ENCODE measurements at places on chromosomes 7 and 10.
A peak's percentile ranks its signal among the peaks of the same experiment; 100 is the strongest.

GRCh38 chr7:136134503-136134902 is 157.3 kb upstream of the MTPN start:
- DNase-seq: no peak

GRCh38 chr7:138865843-138866242 is 67.8 kb upstream of the ATP6V0A4 start:
- no peak for DNase-seq

GRCh38 chr7:14505906-14506305 is 396.6 kb downstream of the DGKB start:
- DNase-seq: no peak

DNA sequence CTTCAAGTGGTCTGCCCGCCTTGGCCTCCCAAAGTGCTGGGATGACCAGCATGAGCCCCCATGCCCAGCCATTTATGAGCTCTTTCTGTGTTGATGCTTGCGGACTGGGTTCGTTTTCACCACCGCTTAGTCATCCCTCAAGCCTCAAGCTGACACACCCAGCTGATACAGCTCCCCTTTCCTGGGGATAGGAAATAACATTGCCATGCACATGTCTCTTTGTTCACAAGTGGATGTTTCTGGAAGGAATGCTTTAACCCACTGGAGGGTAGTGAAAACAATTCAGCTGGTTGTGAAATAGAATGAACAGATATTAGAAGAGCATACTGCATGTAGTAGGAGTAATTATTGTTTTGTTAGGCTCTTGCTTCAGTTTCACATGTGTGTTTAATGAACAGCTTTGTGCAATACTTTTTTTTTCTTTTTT is 8.5 kb upstream of the METTL27 start:
- no peak for DNase-seq

DNA sequence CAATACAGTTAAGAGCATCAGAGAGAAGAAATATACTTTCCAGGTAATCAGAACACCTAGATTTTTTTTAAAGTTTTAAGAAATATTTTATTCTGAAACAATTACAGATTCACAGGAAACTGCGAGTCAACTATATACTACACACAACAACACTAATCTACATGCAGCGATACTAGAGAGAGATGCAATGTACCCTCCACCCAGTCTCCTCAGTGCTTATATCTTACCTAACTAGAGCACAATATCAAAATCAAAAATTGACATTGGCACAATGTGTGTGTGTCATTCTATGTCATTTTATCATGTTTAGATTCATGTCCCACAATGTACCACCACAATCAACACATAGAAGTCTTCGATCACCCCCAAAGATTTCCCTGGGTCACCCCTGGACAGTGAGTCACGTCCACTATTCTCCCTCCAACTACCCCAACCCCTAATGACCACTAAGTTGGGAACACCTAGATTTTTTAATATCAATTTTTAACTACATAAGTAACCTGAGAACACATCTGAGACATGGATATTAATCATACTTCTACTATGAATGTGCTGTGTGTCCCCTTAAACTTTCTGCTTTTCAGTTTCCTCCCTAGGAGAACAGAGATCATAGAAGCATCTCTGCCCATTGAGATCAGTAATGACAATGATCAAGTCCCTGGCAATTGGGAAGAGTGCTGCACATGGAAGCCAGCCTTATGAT is 86.5 kb downstream of the GSAP start:
- DNase-seq: no peak

GRCh38 chr7:117324960-117325359 is 2.1 kb upstream of the WNT2 start:
- DNase-seq: no peak

DNA sequence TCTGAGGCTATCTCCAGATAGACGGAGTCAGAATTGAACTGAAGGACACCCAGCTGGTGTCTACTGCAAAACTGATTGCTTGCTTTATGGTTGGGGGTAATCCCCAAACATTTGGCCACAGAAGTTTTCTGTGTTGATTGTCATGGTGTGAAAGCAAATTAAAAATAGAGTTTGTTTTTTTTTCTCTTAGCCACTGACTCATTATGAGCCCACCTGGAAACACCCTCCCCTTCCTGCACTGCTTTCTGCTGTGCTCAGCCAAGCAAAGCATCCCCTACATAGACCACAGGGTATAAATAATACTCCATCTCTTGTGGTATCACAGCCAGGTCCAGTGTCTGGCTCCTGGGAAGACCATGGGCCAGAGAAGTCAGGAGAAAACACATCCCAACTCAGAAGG is 6.5 kb upstream of the VWC2 start:
- DNase-seq: no peak

DNA sequence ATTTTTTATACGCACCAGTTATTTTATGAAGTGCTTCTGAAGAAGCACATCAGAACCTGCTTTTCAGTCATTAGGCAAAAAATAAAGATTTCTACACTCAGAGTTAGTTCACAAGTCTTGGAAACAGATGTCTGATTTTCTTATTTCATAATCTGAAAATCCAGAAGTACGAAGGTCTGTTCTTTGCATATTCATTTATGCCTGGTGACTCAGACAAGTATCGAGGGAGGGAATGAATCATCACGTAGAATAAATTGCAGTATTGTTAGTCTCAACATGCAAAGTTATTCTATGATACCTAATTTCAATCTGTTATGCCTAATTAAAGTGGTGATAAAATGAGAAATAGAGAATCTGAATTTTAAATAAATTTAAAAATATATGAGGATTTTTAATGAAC is 113.6 kb upstream of the SEM1 start:
- no peak for DNase-seq

DNA sequence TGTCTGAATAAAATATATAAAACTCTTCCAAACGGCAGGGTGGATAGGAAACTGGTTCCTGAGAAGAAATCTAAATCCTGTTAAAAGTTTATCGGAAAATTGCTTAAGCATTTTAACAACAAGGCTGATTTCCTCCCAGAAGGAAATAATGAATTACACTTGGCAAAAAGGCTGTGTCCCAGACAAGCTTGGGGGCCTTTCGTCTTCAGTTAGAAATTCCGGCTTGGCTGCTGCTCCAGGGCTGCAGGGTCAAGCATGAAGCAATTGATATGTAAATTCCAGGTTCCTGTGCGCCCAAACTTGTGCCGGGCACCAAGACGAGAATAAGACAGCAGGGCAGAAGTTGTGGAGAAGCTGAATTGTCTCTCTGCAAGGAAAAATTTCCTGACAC is 38.0 kb upstream of the LBX1 start:
- DNase-seq: no peak

GRCh38 chr7:143352531-143353002 is 9.9 kb downstream of the FAM131B start:
- DNase-seq: no peak

- no peak for DNase-seq
These were observed 158.8 kb upstream of the LYZL2 start for GRCh38 chr10:30788307-30788706.

DNA sequence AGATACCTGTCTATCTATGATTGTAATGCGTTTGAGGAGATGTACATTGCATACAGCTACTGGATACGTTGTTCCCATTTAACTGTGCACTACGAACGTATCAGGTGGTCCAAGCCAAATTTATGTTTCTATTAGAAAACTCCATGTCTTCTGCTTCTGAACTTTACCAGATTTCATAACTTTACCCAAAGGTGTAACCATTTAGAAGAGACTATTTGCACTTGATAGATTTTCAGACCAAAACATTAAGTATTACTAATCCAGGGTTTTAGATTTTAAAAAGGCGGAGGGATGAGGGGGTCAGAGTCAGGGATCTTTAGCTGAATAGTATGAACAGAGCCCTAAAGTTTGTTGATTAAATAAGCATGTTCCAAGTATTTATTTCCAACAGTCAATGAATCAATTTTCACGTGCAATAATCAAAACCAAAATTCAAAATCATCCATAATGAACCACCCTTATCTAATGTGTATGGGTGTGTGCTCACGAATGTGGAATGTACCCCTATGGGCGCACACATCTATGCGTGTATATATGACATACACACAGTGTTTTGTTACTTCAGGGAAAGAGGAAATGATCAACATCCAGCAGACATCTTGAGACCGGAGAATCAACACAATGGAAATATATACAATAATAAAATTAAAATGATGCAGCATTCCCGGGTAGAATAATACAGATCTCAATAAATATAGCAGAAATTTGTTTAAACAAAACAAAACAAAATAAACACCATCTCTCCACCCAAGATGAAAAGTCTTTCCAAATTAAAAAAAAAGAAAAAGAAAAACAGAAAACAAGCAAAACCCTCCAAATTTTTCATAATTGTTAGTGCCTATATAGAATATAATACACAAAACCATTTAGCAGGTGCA is 3.4 kb downstream of the FEZF1 start:
- no peak for DNase-seq

GRCh38 chr7:71645836-71646235 is 513.9 kb downstream of the GALNT17 start:
- no peak for DNase-seq

GRCh38 chr7:74657692-74658177 is at the start of gene GTF2I:
Gene GTF2I, plus strand, starts transcription at chr7:74657718. Its CDS starts 31,411 bp downstream, at chr7:74689129.
- DNase-seq: peak; percentile 43

GRCh38 chr7:27168265-27168947 is 3.1 kb upstream of the HOXA9 start:
- no peak for DNase-seq

GRCh38 chr7:157908006-157908782 is 571.4 kb downstream of the DNAJB6 start:
- DNase-seq: no peak

DNA sequence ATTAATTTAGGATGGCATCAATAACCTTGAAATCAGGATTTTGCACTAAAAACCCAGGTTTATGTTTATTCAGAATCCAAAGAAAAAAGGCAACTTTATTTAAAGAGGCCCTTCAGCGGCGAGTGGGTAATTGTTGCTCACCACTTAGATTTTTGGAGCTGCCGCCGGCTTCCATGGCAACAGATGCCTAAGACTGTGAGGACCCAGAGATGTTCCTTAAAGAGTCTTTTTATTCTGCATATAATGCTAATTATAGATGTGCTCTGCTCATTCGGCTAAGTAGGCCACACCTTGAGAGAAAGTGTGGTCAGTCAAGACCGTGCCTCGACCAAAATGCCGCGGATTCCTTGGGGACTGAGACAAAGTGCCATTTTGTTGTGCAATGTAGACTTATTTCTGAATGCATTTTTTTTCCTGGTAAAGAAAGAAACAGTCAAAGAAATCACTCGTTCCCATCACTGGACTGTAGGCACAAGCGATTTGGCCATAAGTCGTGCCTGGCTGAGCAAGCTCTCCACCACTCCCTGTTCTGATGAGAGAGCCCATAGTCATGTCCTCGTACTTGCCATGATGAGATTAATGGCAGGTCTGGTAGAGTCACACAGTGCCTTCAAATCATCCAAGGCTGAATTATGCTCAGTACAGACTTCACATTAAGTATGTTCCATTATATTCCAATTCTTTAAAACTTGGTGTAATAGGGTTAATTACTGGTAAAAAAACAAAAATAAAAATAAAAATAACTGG is 21.4 kb upstream of the MGMT start:
- no peak for DNase-seq

GRCh38 chr7:96397936-96398598 is 76.2 kb upstream of the SLC25A13 start:
- no peak for DNase-seq

GRCh38 chr10:132554991-132555647 is 17.5 kb downstream of the INPP5A start:
- DNase-seq: no peak

- DNase-seq: no peak
These were observed 59.2 kb downstream of the WIPF3 start for GRCh38 chr7:29865526-29865925.

DNA sequence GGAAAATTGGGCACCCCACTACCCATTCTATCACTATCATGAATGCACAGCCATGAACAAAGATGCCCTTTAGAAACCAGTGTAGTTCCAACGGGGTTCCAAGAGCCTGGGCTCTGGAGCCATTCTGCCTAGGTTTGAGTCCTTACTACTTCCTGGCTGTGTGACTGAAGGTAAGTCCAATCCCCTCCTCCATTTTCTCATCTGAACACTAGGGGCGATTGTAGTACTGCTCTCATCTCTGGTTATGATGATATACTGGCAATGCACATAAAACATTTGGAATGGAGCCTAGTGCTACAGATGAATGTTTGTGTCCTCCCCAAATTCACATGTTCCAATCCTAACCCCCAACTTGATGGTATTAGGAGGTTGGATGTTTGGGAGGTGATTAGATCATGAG is 28.1 kb upstream of the CDH23 start:
- no peak for DNase-seq

GRCh38 chr10:43669386-43669785 is 20.7 kb upstream of the ZNF32 start:
- no peak for DNase-seq

DNA sequence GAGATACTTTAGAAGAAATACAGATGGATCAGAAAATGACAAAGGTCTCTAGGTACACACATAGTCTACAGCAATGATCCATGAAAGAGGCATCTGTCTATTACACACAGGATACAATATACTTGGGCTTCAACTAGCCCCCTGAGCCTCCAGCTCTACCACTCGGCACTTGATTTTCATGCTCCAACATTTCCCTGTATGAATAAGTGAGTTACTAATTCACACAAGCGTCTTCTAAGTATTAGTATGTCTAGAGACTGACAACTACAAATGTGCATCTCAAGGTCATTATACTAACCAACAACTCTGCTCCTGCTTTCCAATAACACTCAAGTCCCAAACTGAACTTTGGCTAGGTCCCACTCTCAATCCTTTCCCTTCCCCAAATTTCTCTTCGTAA is 8.3 kb downstream of the FAM204A start:
- no peak for DNase-seq

GRCh38 chr7:69786730-69787395 is 188.6 kb downstream of the AUTS2 start:
- DNase-seq: no peak

DNA sequence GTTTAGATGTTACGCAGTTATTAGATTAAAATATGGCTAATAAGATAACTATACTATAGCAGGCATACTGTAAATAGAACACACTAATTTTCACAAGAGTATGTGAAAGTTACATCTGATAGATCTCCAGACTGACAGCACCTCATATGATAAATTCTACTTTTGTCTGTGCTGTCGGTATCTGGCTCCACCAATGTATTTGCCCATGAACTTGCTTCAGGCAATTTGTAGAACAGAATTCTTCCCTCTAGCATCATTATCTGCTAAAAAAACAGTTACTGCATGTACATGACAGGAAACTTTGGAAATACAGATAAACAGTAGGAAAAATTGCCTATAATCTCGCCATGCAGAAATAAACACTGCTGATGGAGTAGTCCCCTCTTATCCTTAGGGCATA is 137.7 kb downstream of the WNT2 start:
- DNase-seq: no peak

- no peak for DNase-seq
These were observed 126.4 kb upstream of the RSU1 start for GRCh38 chr10:16943295-16944285.

Measured in activated CD4-positive, CD25-positive, alpha-beta regulatory T cell (primary cell).